Brain pericyte (primary cell): ENCODE measurements at places on chromosomes 5 and 9.

DNA sequence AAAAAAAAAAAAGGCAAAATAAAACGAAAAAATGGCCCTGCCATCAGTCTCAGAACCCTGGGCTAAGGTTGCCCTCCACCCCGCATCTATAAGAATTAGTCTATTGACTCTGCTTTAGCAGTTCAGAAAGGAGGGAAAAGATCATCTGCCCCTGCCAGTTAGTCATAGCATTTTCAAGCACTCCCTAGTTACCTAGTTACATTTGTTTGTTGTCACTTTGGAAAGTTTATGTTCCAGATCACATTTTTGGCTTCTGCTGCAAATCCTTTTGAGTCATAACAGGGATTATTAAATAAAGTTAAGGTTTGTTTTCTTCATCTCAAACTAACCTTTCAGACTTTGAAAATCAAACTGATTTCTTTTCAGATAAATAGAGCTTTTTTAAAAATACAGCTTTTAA is 52.1 kb downstream of the AQP7 start:
- no peak for DNase-seq

- DNase-seq = no peak
Observed at GRCh38 chr5:169745441-169746146, 108.5 kb downstream of the DOCK2 start.

- no peak for DNase-seq
Observed at GRCh38 chr9:130371196-130371966, 73.4 kb upstream of the ASS1 start.

- DNase-seq = no peak
Observed at GRCh38 chr9:131253891-131254491, 22.3 kb downstream of the FAM78A start.

- DNase-seq = no peak
Observed at GRCh38 chr5:176660530-176660859, 13.2 kb downstream of the TSPAN17 start.
